Activated T-helper 17 cell treated with anti-CD3 and anti-CD28 coated beads, Interleukin-2, amount 50 U/mL, for 72 hours (primary cell): ENCODE measurements at places on chromosomes 2 and 18.

DNA sequence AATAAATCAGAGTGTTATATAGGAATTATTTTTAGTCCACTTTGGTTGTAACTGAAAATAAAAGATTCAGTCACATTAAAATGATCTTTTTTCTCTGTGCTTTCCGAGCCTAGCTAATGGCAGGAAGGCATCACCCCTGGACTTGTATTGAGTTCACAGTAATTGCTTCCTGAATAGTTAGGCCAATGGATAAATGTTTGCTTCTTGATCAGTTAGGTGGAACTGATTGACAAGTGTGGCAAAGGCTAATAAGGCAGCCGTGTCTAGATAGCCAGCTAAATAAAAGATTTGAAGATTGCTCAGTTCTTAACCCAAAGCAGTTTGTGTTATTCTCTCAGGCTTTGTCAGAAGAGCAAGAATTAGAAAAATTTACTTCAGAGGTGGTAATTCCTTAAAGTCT, 20.8 kb downstream of the FAM171B start:
- no peak for ATAC-seq

GRCh38 chr2:101277111-101277510, 24.4 kb downstream of the CNOT11 start:
- ATAC-seq = no peak

GRCh38 chr18:52437161-52437560, 97.2 kb downstream of the DCC start:
- ATAC-seq = no peak

- no peak for ATAC-seq
Measured at GRCh38 chr2:8985561-8986326, 17.7 kb downstream of the MBOAT2 start.

GRCh38 chr2:215460682-215461382, 25.0 kb upstream of the FN1 start:
- ATAC-seq = no peak

- ATAC-seq = no peak
Measured at GRCh38 chr18:9057646-9058045, 44.9 kb upstream of the NDUFV2 start.

DNA sequence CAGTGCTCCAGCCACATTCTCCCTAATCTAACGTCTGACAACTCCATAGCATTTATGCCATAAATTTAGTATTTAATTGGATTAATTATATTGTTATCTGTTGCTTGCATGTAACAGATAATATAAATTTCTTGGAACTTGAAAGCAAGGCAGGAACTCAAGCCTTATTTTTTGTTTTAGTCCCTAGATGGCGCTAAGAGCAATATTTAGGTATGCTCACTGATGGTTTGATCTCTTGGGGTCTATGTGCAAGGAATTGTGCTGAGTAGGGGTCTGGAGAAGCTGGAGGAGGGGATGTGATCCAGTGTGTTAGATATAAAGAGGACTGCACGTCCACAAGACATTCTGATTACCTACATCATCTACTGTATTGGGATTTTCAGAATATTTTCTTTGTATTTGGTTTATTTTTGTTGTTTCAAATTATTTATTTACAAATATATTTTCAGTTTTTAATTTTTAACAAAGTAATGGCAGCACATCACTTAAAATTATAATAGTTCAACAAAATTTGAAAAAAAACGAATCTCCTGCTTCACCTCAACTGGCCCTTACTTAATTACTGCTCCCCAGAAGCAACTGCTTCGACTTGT, 32.8 kb downstream of the KATNAL2 start:
- ATAC-seq = no peak

DNA sequence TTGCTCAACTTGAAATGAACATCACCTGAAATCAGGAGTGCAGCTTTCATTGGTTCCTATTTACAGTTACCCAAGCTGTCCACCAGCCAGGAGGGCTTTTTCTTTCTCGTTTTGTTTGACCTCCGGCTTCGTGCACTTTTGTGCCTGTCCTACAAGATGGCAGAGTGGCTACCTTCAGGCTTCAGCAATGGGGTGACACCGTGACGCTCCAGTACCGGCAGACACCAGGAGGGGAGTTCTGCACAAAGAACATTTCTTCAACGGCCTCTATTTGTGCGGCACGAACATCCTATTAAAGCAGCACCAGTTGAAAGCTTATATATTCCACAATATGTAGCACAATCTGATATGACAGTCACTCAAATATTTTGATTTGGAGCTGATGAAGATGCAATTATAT, 18.3 kb downstream of the RNASEH1 start:
- ATAC-seq = no peak

DNA sequence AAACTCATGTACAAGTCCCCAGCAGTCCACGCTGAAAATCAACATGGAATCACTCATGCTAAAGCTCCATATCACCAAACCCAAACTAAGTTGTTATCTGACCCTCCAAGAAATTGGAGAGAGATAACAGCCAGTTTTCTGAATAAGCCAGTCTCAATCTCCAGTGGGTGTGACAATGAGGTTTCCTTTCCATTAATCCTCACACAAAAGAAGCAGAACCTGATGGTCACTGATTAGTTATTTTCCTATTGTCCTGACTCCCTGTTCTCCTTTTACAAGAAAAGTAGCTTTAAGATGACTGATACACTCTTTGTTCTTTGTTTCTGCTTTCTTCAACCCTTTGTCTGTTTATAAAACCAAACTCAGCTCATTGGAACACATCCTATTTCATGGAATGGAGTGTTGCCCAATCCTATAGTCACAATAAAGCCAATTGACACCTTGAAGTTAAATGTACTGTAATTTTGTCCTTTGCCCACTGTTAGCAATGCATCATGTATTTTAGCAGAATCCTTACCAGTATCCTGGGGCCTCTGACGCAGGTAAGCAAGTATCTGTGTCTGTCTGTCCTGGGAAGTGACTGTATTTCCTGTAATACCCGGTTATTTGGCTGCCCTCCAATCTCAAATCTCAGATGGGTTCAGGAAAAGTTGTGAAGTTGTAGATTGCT, 30.6 kb upstream of the SH3RF3 start:
- no peak for ATAC-seq

- ATAC-seq = no peak
Measured at GRCh38 chr2:125160947-125161346, 1135.9 kb downstream of the CNTNAP5 start.

DNA sequence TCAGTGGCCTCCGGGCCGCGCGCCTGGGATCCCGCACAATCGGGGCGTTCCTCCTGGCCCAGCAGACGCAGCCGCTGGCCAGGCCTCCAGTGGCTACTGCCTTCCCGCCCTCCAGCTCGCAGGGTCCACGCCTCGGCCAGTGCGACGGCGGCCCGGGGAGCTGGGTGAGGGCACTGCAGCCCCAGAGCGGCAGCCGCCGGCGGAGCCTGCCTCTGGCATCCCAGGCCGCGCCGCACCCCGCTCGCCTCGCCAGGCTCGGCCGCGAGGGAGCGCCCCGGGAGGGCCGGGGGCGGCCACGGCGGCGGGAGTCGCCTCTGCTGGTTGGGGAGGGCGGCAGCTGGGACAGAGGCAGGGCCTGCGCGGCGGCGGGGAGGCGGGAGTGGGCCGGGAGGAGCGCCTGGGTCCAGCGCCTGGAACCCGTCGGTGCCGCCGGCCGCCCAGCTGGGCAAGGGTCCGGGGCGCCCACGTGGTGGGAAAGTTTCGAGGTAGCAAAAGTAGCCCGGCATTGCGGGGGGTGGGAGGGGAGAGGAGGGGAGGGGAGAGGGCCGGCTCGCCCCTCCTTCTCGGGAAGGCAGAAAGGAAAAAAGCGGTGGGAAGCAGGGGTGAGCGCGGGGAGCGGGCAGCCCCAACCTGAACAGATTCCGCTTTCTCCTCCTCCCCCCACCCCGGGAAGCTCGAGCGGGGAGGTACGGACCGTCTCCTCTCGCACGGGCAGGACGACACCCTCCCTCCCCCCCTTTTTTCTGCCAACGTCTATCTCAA, 1.5 kb upstream of the INHBB start:
- no peak for ATAC-seq

- no peak for ATAC-seq
Measured at GRCh38 chr2:73892631-73893329, at the start of gene ACTG2. TSS of gene ACTG2 (plus strand) at chr2:73893008. CDS start at chr2:73901312, 8,304 bp downstream.

DNA sequence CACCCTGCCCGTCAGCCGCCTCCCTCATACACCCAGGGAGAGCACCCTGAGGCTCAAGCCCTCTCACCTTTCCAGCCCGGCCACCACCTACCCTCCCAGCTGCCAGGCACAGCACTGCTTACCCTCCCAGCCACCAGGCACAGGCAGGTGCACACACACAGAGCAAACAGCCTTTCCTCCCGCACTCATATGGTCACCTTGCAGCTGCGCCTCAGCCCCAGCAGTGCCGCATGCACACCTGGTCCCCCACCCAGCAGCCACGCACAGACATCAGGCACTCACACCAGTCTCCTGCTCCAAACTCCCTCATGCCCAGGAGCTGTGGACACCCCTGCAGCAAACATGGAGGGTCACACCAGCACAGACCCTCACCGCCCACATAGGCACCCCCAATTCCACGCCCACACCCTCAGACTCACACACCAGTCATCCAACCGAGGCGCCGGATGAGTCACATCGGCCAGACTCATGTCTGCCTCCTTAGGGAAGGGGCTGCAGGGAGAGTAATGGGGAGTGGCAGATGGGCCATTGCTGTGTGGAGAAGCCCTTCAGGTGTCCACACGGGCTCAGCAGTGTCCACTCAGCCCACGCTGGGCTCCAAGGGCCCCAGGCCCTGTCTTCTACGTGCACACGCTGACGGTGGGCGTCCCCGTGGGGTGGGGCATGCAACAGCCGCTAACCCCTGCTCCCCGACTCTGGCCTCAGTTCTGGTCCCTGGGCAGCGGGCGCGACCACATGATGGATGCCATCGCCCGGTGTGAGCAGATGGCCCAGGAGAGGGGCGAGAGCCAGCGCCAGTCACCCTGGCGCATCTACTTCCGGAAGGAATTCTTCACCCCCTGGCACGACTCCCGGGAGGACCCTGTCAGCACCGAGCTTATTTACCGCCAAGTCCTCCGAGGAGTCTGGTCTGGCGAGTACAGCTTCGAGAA, 22.3 kb upstream of the GPR17 start:
- no peak for ATAC-seq

DNA sequence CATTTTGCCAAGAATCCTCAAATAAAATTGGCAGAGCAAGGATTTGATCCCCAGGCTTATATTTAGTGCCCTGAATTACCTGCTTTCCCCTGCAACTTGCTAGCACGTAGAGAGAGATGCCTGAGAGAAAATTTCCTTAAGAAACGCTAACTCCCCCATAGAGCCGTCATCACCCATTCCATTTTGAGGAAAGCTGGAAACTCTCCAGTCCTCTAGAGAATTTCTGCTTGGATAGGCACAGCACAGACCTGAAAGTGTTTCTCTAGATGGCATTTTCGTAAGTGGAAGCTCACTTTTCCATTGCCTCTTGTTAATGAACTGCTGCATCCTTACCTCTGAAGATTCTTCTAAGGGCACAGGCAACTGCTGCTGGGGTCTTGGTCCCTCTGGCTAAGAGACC, 277.8 kb upstream of the SIX2 start:
- ATAC-seq = no peak

- peak; percentile 18 for ATAC-seq
Measured at GRCh38 chr2:159362816-159363251, 76.3 kb upstream of the WDSUB1 start.

DNA sequence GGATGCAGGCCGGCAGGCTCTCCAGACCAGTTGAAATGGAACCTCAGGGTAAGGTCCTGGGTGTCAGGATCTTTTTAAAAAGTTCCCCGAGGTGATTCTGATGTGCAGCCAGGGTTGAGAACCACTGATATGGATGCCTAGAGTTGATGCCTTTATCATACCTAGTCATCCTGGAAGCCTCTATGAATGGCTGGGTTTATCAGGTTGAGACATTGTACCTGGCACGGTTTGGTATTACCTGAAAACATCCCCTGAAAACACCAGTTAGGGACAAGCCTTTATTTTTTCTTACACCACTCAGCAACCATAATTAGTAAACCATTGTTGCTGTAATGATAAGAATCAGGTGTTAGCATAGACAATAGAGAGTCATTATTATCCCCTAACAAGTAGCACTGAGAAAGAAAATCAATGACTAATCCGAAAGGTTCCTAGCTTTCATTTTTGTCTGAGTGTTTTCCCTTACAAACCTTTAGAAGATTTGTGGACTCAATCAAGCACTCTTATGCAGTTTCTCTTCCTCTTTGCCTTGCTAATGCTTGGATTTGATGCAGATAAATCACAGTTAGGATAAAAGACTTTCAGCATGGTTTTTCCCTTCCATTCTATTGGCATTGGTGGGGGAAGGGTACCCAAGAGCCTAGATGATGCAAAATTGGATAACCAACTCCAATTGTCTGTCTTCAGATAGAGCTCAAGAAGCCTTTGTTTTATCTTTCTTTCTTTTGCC, 116.5 kb upstream of the LYPD6 start:
- ATAC-seq = no peak

- no peak for ATAC-seq
Measured at GRCh38 chr18:48590678-48591077, 51.8 kb downstream of the CTIF start.
